ENCODE measurements at places on chromosomes 7 and 10. TPM values are rescaled to one million over a fixed set of nuclear protein-coding genes. Genes with fewer than 3 reads are reported as not detected.

Gene RARRES2
- total RNA-seq = not detected

Gene HHEX
- total RNA-seq = 14.7 TPM

Gene AGAP9
- total RNA-seq = 9.1 TPM

Gene ATOH7
- 0.29 TPM for total RNA-seq

Gene ZNF804B
- not detected for total RNA-seq

Gene RNF32
- 1.2 TPM for total RNA-seq

Gene SYNPO2L
- total RNA-seq = not detected

Gene TRIM4
- 26.6 TPM for total RNA-seq

Gene WEE2
- total RNA-seq = 0.03 TPM

Gene FANK1
- total RNA-seq = 3.7 TPM

Gene LIPN
- not detected for total RNA-seq

Gene CDC14C
- total RNA-seq = not detected

Gene NEUROD6
- not detected for total RNA-seq

Gene OR9A2
- not detected for total RNA-seq

Gene TLX1
- not detected for total RNA-seq

Gene ECHDC3
- 7.9 TPM for total RNA-seq

Gene GRID2IP
- total RNA-seq = not detected

Gene CTTNBP2
- total RNA-seq = 0.53 TPM

Gene SHTN1
- 24.3 TPM for total RNA-seq

Gene SH2D4B
- total RNA-seq = 0.03 TPM

Gene LRRC61
- total RNA-seq = 0.16 TPM

Gene ANKRD30A
- total RNA-seq = 0.52 TPM

Gene BMPR1A
- total RNA-seq = 23.5 TPM

Gene C10orf62
- not detected for total RNA-seq

Gene UTF1
- not detected for total RNA-seq

Gene HOXA9
- 0.63 TPM for total RNA-seq

Gene TAS2R16
- total RNA-seq = not detected

Gene TSPAN33
- 6.0 TPM for total RNA-seq

All from A549 treated with CORT108297 at 1 μM for 4 hours (cell line).